ENCODE measurements at places on chromosomes 2 and 18. TPM values are rescaled to one million over a fixed set of nuclear protein-coding genes. Genes with fewer than 3 reads are reported as not detected.

- DNase-seq = no peak
These were observed 837.7 kb downstream of the GALR1 start for GRCh38 chr18:78087338-78087737.

- DNase-seq = no peak
These were observed 1110.6 kb upstream of the ACVR2A start for GRCh38 chr2:146734042-146734820.

DNA sequence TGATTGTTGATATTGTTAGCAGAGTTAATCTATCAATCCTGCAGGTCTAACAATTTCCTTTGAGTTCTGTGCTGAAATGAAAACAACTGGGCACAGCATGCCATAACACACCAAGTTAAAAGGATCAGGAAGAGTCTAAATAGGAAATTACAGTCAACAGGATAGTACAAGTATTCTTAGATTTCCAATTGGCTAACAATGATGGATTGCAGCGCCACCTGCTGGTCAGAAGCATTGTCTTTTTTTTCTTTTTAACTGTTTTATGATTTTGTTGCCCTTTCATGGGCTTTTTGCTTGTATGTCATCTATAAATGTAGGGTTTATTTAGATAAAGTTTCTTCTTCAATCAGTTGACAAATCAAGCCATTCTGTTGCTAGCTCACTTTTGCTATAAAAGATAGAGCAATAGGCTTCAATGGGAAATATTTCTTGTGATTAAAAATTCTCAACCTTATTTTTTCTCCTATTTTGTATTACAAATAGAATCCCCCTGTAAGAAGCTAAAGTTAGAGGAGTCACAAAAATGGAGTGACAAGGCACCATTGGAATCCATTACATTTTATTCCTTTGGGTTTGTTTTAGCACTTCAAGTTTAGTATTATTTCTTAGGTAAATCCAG, 40.8 kb upstream of the RPRM start:
- DNase-seq = no peak

- no peak for DNase-seq
These were observed 328.9 kb downstream of the GPD2 start for GRCh38 chr2:156765043-156765442.

GRCh38 chr18:39675906-39676305, 2110.3 kb upstream of the CELF4 start:
- no peak for DNase-seq

- DNase-seq = no peak
These were observed 82.8 kb upstream of the DNMT3A start for GRCh38 chr2:25424426-25425028.

DNA sequence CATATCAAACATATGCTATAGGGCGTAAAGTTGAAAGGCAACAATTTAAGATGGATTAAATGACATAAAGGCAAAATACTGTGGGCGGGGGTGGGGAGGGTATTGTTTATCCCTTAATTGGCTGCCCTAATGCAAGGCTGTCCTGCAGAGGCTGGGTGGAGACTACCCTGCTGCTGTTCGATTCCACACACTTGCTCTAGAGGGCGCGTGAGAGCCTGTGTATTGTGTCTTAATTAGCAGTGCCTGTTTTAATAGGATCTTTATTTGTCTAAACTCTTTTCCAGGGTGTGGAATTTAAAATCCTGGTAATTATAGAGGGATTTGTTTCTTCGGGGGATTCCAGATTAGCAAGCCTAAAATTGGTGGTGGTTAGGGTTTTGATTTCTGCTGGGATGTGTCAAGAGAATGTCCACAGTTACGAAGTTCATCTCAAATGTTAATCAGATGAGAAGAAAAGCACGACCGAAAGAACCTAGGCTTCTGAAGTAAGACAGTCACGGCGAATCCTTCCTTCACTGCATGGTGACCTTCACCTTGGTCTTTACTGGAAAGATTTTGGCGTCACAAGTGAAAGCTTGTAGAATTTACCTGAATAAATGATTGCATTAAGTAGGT, 103.5 kb upstream of the MAP3K20 start:
- DNase-seq = peak; percentile 37

- DNase-seq = no peak
These were observed 415.4 kb upstream of the RGPD4 start for GRCh38 chr2:107411267-107411666.

DNA sequence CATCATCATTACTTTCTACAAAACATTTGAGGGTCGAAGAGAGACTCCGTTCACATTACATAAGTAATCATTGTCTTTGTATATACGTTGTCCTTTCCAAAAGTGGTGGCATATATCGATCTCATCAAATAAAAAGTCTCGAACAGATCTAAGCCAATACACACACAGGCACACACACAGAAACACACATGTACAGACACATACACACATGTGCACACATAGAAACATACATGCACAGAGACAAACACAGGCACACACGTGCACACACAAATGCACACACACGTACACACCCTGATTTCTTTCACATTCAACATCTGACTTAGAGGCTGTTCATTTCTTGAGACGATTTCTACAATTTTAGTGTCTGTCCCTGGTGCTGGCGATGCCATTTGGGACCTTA, 17.5 kb upstream of the ALKAL2 start:
- DNase-seq = no peak

DNA sequence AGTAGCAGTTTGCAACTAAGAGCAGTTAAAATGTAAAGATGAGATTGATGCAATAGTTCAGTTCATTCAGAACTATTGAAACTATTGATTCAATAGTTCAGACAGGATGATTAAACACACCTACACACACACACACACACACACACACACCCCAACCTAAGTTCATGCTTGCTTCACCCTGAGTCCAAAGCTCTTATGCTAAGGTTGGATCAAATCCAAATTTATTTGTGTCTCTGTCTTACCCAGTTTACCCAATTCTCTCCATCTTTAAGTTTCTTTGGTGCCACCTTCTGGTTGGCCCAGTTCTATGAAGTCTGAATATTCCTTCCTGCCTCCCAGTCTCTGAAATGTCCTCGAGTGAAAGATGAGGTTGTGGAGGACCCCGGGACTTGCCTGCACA, 5.1 kb downstream of the SERPINB8 start:
- no peak for DNase-seq

DNA sequence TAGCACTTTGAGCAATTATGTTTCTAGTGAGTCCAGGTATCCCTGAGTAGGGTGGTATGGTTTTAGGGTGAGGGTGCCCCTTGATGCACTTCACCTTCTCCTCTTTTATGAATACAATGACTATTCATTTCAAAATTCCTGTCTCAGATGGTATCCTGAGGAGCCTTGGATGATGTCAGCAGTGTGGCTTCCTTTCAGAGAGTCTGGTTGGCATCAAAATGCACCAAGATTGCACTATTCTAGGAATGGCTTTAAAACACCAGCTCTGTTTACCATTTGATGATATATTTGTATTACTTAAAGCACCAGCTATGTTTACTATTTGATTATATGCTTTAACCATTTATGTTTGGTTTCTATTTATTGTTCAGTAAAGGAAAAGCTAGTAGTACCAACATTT, 141.0 kb downstream of the FMNL2 start:
- no peak for DNase-seq

DNA sequence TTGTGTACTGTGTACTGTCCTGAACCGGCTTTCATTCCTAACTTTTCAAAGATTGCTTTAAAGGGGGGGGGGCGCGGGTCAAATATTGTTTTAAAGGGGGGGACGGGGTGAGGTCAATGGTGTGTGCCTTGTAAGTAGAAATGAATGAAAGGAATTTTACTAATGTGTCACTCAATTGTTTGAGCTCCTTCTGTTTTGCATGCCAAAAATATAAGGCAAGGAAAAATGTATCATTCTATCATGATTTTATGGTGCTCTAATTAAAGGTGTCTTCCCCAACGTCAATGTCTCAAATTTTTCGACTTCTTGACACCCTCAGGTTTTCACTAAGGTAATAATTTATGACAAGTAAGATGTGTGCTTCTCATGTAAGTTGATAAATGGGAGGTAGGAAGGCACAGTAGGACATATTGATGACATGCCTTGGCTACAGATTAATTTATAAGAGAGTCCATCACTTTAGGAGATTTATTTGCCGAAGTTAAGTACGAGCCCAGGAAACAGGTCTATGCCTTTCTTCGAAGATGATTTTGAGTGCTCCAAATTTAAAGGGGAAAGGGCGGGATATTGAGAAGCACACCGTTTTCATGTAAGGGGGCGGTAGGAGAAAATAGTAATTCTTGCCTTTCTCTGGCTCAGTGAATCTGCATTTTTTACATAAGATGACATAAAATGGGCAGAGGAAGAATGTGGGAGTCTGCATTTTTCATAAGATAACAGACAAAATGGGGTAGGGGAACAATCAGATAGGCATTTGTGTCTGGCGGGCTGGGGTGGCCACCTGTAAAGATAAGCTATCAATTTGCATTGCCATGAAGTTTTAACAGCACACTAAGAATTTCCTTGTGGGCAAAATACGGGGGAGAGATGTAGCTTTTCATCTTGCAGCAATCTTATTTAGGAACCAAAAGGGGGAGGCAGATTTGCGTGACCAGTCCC, 1.2 kb upstream of the TRAPPC8 start:
- DNase-seq = no peak

DNA sequence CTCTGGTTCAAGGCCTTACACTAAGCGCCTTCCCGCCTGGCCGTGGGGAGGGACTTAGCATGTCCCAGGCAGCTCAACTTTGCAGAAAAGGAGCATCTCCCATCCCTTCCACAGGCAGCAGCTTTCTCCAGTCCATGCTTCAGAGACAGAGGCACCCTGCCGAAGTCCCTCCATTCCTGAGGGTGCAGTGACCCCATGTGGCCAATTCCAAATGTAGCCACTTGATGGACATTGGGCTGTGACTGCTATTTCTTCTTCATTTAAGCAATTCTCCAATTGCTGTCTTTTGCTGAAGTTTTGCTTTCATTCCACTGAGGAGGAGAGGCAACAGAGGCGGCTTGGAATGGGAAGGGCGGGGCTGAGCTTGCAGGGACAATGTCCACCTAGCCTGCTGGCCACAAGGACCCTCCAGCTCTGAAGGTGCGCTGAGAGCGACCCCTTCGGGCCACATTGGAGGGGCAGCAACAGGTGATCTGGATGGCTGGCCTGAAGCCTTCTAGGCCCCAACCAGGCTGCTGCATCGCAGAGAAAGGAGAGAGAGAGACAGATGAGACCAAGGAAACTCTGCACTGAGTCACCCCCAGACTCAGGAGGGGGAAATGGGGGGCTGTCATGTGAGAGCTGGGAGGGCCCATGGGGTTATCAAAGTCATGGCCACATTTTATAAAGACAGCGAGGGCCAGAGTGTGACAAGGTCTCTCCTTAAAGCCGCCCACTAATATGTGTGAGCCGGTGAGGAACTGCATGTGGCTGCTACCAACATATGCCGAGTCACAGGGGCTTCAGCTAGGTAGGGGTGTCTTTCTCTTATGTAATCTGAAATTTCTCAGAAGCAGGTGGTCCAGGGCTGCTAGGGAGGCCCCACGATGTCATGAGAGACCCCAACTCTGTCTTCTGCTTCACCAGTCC, 61.3 kb downstream of the LONRF2 start:
- DNase-seq = no peak

- DNase-seq = no peak
These were observed 63.2 kb downstream of the ADCY3 start for GRCh38 chr2:24856791-24857211.

DNA sequence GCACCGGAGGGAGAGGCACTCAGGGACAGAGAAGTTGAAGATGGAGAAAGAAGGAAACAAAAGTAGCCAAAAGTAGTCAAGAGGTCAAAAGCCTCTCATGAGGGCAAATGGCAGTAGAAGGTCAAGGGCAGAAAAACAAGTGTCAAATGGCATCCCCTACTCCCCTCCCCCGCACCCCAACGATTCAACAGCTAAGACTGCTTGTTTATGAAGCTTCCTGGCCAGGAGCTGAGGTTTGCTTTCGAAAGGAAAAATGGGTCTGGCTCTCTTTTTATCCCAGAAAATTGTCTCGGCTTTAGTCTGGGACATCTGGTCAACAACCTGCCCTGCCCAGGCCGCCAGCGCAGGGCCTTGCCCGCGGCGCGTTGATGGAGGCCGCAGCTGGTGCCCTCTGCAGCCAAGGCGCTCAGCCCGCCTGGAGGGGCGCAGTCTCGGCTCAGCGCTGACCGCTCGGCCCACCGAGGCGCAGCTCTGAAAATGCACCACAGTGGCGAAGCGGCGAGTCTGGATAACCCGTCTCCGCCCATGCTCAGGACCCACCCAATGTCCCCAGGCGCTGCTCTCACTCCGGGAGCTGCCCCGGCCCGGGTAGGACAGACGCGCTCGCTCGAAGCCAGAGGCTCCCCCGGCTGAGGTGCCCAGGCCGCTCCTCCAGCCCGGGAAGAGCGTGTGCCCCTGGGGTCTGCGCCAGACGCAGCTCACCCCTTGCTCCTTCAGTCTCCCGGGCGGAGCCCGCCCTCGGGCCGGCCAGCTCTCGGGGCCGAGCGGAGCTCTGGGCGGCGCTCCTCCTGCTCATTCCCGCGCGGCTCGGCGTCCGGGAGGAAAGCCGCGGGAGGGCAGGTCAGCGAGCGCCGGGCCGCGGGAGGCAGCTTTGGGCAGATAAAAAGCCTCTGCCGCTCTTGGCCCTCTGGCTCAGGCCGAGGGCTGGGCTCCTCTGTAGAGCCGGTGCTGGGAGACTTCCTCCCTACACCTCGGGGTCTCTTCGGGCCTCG, 1.8 kb upstream of the TBR1 start:
- no peak for DNase-seq

DNA sequence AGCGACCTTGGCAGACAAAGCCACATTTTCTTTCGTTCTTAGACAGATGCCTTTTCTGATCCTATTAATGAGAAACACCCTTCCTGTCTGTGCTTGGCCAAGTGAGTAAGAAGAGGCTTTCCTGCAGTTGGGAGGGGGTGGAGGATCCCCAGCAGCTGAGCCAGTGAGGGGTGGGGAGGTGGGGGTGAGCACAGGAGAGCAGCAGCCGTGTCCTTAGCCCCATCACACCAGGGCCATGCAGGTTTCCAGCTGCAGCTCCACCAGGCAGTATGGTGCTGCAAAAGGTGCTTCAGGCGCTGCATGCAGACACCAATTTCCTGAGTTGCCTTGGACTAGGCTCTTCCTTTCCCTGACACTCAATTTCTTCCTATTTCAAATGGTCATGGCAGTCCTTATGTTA, 123.3 kb upstream of the SIX2 start:
- DNase-seq = no peak

DNA sequence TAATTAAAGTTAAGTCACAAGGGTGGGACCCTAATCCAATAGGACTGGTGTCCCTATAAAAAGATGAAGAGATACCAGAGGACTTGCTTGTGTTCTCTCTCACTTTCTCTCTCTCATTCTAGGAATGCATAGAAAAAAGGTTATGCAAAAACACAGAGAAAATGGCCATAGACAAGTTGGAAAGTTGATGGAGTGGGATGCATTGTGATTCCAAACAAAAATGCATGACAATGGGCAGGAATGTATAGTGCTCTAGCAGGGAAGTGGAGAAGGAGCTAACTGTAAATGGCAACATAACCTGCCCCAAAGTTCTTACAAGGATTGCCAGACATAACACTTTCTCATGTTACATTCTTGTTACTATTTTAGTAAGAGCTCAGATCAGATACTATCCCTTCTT, 301.6 kb upstream of the LRATD1 start:
- DNase-seq = no peak

GRCh38 chr2:74984947-74985637, 26.6 kb downstream of the POLE4 start:
- DNase-seq = no peak

Gene ENOSF1
- polyA plus RNA-seq = 13.8 TPM

Gene TPRKB
- polyA plus RNA-seq = 71.4 TPM

Gene GDF7
- polyA plus RNA-seq = 0.05 TPM

Gene ARHGEF4
- 5.3 TPM for polyA plus RNA-seq

Gene MSH2
- polyA plus RNA-seq = 46.2 TPM

Gene UGT1A7
- polyA plus RNA-seq = not detected

Gene RAPGEF4
- polyA plus RNA-seq = 0.40 TPM

Gene ALMS1
- 1.9 TPM for polyA plus RNA-seq

Gene CKAP2L
- not detected for polyA plus RNA-seq
